Mesothelial cell of epicardium (in vitro differentiated cells): ENCODE measurements at places on chromosomes 5 and 9.

GRCh38 chr5:92525131-92525530 is 1055.9 kb downstream of the NR2F1-AS1 start:
- no peak for DNase-seq

DNA sequence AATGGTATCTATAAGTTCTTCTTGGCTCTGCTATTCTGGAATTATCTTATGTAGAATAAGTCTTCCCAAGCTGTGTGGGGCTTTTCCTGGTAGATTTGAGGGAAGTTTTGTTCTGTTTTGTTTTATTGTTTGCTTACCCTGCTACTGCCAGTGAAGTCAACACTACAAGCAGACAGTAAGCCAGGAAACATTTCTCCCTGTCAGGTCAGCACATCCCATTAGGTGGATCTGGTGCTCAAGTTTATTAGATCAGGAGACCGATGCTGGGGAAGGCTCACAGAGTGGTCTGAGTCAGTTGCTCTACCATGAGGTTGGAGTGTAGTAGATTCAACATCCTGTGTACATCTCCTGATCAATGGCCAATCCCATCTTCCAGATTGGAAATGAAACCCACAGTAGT is 79.1 kb downstream of the ADRB2 start:
- DNase-seq = no peak

DNA sequence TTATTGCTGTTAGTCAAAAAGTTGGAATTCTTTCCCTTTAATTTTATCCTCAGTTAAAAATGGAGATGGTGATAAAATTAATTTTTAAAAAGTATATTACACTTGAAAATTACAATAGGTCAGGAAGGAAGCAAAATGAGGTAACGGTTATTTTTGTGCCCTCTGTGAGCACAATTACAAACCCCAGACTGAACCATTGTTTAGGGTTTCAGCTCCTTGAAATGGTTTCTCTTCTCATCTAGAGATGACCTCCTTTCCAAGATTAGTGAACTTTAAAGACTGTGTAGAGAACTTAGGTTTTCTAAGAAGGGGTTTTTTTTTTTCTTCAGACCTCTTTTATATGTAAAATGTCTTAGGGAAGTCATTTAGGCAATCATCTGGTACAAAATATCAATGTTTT is 126.2 kb upstream of the CHD1 start:
- DNase-seq = no peak

DNA sequence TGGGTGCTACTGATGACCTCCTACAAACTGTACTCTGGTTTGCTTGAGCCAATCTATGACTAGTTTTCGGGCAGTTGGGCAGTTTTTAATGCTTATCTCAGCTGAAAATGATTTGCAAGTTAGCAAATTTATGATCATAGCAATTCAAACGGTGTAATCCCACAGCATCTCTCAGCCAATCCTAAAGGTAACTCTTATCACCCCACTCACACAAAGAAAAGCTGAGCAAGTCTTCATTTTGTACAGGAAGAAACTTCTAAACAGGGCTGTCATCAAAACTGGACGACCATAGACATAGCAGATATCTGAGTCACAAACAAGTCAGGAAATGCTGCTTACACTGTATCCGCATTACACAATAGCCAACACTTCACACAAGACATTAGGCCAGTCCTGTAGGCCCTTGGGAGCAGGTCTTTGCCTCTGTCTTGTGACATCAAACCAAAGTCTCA is 2.6 kb upstream of the ENC1 start:
- no peak for DNase-seq

GRCh38 chr5:443239-444151 is 519 bp downstream of the EXOC3 start:
- DNase-seq = peak; percentile 17

- DNase-seq = no peak
Measured at GRCh38 chr9:7367726-7368125, 431.9 kb downstream of the DMAC1 start.

DNA sequence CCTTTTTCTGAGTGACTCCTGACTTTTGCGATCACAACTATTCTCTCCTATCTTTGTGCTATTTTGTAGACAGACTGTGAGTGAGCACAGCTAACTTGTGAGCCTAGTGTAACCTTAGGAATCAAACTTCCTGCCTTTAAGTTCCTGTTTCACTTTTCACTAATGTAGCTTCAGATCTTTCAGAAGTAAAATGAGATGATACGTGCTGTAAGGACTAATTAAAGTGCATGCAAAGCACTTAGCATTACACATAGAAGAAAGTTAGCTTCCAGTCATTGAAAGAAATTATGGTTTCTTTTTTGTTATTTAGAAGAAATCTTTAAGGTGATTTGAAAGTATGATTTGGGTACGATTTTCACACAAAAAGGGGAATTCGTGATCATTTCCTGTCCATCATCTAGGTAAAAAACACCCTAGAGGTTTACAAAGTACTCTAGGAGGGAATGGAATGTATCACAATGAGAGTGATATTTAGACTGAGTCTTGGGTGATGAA is 122.7 kb downstream of the ST8SIA4 start:
- no peak for DNase-seq

DNA sequence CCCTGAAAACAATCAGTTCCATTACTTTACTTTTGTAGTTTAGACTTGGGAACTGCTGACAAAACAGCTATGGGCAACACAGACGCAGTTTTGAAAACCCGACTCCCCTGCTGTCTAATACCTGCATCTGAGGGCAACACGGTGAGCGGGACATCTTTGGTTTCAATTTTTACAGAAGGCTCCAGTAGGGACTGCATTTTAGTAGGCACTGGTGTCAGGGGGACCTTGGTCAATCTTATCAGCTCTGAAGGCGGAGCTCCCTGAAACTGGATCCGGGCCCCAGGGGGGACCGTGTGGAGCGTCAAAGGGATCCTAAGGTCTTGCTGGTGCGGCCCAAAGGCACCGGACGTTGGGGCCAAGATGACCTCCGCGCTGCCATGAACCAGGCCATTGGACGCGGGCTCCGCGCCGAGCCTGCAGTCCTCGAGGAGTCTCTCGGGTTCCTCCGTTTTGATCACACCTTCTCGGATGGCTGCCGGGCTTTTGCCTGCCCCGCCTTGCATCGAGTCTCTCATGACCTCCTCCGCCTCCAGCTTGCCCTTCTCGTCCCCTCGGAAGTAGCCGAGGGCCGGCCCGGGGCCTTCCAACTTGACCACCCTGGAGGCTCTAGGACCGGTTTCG is 1.1 kb downstream of the SOX30 start:
- DNase-seq = no peak

- DNase-seq = no peak
Measured at GRCh38 chr9:80380301-80380700, 808.5 kb downstream of the TLE4 start.

DNA sequence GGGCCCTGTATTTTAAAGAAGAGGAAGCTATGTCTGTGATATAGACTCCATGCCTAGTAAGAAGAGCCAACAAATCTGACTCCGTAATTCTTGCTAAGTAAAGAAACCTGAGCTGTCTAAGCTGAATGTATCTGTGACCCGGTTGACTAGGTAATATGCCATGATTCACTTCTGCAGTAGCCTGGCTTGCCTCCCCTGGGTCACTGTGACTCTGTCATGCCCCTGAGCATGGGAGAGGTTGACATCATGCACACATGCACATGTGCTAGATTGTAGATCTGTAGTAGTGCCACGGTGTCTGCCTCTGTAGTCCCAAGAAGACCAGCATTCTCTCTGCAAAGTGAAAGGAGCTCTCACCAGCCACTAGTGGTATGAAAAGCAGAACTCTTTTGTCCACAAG is 9.1 kb downstream of the SLC22A5 start:
- DNase-seq = no peak

DNA sequence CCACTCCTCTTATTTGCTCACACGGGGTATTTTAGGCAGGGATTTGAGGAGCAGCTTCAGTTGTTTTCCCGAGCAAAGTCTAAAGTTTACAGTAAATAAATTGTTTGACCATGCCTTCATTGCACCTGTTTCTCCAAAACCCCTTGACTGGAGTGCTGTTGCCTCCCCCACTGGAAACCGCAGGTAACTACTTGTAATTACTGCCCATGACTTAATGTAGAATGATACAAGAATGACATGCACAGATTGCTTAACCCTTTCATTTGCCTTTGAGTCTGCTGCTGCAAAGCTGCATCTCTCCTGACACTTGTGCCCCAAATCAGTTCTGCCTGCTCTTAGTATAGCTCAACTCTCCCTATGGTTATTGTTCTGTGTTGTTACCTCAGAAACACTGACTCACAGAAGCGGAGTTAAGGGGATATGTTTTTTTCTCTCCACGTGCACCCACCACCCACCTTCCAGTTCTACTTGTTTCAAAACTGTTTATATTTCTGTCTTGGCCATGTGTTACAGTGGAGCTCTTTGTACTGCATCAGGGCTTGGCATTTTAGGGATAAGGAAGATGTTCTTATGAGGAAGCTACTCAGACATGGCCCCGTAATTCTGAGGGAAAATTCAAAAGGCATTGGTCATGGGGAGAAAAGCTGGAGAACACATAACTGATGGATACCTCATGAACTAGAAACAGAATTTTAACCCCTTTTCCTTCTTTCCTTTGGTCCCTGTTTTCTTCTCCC is 2.3 kb downstream of the ADRB2 start:
- DNase-seq = no peak
